Nucleus accumbens (tissue), 56 donors: ENCODE measurements at places on chromosomes 1 and 21.

GRCh38 chr1:214075305-214075998, 87.7 kb downstream of the PROX1 start:
- no peak for DNase-seq

- DNase-seq: no peak
Measured at GRCh38 chr1:65425697-65426096, 5.2 kb downstream of the LEPR start.

GRCh38 chr1:192070213-192070612, 88.0 kb upstream of the RGS18 start:
- no peak for DNase-seq

DNA sequence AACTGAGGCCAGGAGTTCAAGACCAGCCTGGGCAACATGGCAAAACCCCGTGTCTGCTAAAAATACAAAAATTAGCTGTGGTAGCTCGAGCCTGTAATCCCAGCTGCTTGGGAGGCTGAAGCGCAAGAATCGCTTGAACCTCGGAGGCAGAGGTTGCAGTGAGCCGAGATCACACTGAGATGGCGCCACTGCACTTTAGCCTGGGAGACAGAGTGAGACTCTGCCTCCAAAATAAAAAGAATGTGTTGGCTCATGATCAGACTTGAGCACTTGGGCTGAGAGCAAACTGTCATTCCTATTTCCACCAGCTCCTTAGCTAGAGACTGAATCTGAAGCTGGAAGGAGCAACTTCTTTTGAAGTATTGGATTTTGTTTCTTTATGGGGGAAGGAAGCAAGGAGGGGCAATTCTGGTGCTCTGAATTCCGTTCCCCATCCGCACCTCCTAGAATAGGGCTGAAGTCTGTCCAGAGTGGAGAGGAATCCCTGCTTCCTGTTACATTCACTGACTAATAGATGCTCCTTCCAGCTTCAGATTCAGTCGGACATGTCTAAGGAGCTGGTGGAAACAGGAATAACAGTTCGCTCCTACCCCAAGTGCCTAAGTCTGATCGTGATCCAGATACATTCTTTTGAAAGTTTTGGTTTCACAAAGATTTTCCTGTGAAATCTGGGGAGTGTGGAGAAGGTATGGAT, 3.8 kb downstream of the ZNF672 start:
- no peak for DNase-seq

DNA sequence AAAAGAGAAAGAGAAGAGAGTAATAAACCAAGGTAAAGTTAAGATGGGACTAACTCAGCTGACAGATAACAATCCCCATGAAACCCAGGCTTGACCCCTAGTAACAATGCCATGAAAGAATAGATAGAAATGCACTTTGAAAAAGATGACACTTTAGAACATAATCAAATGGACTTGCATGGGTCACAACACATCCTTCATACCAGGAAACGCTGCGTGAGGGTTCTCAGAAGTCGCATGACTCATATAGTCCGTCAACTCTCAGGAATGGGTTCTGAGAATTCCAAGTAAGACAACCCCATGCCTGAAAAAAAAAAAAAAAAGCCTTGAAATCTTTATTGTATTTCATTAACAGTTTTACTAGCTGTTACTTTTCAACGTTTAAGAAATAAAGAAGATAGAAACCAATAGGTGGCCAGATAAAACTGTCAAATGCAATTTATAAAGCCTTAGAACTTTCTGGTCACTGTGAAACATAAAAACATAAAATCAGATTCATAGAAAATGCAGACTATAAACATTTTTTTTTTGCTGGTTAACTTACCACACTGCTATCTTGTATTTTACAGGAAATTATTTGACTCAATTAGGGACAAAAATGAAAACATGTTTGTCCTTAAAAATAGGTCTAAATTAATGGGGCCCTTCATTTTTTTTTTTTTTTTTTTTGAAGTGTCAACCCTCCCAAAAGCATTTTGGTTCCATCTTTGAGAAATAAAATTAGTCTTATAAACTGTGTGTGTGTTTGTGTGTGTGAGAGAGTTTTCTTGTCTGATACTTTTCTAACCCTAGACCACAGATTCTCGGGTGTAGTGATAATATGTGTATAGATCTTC, 202.1 kb downstream of the NCAM2 start:
- DNase-seq: no peak

GRCh38 chr1:27951396-27951795, 8.4 kb upstream of the XKR8 start:
- DNase-seq: no peak

- no peak for DNase-seq
Measured at GRCh38 chr1:94612525-94613204, 71.1 kb upstream of the F3 start.

DNA sequence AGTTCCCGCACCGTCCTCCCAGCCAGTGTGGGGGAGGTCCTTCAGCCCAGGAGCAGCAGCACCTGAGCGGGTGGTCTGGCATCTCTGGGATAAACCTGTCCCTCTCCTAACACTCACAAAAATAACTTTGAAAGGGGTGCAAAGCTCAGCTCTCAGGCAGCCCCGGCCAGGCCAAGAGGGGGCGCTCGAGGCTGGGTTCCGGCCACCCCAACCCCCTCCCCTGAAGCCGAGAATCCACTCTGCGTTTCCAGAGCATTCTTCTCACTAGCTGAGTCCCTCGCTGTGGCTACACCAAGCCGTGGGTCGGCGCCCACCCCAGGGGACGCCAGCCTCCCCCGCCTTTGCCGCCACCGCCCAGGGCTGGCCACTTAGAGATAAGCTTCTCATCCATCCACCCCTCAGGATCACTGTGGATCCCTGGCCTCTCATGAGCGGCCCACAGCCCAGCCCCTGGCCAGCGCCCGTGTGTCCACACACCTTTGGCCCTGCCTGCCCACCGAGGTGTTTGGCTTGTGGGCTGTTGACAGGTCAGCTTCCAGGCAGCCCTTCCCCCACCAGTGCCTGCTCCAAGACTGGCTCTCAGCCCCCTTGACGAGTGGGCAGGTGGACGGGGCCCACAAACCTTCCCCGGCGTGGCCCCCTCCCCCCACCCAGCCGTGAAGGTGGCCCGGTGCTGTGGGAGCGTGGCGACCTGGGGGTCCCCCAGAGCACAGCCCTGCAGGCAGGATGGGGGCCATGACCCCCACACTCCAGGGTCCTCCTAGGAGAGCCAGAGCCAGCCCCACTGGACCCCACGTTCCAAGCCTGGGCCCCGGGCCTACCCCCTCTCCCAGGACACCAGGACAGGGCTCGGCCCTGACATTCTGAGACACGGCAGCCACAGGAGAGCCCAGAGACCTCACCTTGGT, 1.9 kb downstream of the FTCD start:
- no peak for DNase-seq

DNA sequence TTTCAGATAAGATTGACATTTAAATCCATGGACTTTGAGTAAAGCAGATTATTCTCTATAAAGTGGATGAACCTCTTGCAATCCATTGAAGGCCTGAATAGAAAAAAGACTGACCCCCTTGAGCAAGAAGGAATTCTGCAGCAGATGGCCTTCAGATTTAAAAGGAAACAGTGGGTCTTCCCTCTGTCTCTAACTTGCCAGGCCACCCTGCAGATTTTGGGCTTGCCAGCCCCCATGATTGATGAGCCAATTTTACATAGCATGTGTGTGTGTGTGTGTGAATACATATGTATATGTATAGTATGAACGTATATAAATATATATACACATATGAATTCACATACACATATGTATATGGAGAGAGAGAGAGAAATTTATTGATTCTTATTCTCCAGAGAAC, 113.4 kb downstream of the GRIK1 start:
- DNase-seq: no peak

- DNase-seq: no peak
Measured at GRCh38 chr1:37630426-37631028, 4.2 kb downstream of the RSPO1 start.

GRCh38 chr21:35475009-35475408, 425.9 kb upstream of the RUNX1 start:
- no peak for DNase-seq

GRCh38 chr1:35633547-35633946, 7.8 kb downstream of the PSMB2 start:
- DNase-seq: no peak

DNA sequence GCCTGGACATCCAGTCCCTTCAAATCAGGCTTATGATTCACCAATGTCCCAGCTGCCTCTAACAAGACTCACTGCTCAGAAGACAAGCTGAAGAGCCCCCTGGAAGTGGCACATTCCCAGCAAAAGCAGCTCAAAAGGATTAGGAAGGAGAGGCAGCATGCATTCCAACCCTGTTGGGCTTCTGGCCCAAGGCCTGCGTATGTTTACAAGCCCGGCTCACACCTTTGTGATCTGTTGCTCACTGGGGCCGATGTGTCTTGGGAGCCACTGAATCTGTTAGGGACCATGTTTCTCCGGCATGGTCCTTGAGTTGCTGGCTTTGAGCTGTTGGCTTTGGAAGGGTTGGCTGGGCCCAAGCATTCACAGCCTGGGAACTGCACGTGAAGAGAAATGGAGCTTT, 81.2 kb upstream of the C1orf174 start:
- no peak for DNase-seq

- DNase-seq: no peak
Measured at GRCh38 chr1:233151861-233152260, 143.7 kb downstream of the PCNX2 start.

- DNase-seq: no peak
Measured at GRCh38 chr1:62194651-62195544, at the start of gene L1TD1. Gene L1TD1 (plus strand): TSS chr1:62194849. CDS start chr1:62206629, 11,780 bp downstream.

DNA sequence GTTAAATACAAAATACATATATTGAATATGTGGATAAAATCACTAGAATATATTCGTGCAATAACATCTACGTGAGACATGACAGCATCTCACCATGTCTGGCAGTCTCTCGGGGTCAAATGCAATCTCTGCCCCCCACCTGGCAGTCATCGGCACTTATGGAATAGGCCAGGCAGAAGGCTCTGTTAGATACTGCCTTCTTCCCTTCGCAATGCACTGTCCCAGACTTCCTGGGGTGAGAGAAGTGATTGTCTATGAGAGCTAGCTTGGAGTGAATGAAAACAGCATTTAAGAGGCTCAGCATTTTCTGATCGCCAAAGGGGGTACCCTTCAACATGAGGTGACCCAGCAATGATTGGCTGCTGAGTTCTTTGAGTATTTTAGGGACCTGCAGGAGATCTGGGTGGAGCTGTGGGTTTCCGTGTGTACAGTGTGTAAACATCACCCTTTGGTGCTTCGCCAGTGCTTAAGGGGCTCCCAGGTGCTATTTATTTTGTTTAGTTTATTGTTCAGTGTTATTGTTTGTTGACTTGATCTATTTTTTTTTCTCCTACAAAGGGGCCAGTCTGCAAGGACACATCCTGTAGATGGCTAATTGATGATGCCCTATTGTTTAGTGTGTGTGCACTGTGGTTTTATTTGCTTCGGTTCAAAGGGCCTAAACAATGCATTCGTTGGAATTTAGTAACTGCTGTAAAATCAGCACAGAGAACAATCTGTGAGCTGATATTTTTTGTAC, 10.2 kb downstream of the ERG start:
- DNase-seq: no peak

- no peak for DNase-seq
Measured at GRCh38 chr1:205663286-205663936, 16.9 kb downstream of the SLC45A3 start.

DNA sequence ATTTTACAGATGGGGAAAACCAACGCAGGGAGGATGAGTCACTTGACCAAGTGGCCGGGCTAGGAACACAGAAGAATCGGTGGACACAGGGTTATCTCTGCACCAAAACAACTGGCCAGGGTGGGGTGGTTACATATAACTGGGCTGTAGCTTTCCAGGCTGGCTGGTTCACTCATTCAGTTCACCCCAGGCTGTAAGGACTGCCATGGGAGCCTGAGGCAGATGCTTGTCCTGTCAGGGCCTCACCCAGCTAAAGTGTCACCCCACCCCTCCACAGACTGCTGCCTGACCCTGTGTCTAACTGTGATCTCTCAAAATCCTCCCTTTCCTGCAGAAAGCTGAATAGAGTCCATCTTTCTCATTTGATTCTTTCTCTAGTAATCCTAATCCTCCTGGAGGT, 387.3 kb downstream of the RYR2 start:
- DNase-seq: no peak

- DNase-seq: no peak
Measured at GRCh38 chr1:2474104-2474844, 1.8 kb upstream of the PLCH2 start.
